ENCODE measurements at places on chromosomes 16 and 17.
A peak's percentile ranks its signal among the peaks of the same experiment; 100 is the strongest.

DNA sequence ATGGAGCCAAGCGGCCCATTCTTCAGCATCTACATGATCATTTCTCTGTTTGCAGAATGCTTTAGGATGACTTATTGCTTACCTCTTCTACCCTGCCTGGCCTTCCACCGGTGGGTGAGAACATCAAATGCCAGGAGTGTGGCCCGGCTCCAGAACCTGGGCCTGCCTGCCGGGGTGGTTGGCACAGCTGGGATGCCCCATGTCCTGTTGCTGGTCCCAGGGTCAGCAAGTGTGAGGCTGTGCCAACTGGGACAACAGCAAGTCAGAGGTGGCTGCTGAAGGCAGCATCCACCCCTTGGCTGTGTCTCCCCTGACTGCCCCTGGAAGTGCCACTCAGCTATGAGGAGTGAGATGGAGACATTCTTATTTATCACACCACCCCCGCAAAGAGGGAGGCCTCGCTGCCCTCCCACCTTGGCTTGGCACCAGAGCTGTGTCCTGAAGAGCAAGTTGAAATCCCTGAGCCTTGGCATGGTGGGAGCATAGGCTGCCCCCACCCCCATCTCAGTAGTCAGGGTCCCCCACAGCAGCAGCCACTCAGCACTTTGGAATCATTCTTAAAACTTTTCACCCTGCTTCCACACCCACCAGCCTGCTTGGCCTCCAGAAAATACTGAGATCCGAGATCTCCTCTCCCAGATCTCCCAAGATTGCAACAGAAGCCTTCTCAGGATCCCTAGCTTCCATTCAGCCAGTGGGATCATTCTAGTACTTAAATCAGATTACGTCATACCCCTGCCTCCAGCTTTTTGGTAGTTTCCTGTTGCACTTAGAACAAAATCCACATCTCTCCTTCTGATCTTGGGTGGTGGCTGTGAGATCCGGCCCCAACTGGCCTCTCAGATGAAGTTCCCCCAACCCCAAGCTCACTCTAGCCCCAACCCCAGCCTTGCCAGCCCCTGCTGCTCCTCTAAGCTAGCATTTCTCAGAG is 127.5 kb downstream of the SOCS1 start:
- DNase-seq: no peak

DNA sequence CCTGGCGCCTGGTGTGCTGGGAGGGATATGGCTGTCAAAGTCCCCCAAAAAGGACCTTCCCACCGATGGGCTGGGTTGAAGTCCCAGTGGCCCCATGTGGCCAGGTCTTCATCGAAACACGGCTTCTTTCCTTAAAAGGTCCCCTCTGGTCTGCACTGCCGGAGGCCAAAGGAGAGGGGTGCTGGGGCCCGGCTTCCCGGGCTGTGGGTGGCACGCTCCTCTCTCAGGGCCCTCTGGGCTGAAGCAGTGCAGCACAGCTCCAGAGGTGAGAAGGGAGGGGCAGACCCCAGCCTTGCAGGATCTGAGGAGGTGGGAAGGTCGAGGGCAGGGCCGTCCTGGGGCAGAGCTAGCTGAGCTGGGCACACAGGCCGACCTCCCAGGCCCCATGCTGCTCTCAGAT is 6.7 kb downstream of the NPTX1 start:
- DNase-seq: no peak

- DNase-seq: no peak
These were observed 4.4 kb downstream of the PIGQ start for GRCh38 chr16:574021-574760.

DNA sequence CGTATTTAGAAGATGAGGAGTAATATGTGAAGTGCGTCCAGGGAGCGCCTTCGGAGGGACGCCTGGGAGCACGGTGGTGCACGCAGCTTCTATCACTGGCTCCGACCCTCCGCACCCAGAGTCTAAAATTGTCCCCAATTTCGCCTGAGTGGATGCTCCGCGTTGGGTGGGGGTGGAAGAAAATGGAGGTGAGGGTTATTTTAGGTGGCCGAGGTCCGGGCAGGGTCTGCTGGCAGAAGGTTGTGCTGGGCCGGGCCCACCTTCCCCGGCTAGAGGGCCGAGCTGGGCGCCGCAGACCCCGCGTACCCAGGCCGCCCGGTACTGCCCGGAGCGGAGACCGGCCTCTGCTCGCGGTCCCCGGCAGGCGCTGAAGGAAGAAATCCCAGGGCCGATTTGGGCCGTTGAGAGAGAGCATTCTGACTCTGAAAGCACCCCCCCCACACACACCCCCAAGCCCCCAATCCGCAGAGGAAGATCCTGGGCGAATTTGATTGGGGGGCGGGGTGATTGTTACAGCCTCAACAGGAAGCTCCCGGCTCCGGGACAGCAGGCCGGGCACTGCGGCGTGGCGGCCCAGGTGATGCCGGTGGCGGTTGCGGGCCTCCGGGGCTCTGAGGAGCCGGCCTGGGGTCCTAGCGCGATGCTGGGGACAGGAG is 3.0 kb downstream of the BAHCC1 start:
- DNase-seq: peak; percentile 46

DNA sequence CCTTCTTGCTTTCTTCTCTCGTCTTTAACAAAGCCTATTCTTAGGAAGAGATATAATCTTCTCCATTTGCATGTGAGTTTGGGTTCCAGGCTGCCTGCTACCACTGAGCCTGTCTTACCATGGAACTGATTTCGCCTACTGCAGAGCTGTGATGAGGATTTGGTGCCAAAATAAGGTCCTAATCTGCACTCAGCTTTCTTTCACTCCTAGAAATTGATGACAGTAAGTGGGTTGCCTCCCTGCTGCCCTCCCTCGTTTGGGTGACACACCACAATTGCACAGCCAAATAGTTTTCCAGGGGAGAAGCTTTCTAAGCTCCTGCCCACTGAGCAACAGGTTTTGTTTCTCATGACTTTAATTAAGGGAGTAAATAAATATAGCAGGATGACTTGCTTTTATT is 25.1 kb upstream of the ASIC2 start:
- DNase-seq: no peak

GRCh38 chr16:48574140-48574539 is 35.8 kb downstream of the N4BP1 start:
- DNase-seq: no peak

DNA sequence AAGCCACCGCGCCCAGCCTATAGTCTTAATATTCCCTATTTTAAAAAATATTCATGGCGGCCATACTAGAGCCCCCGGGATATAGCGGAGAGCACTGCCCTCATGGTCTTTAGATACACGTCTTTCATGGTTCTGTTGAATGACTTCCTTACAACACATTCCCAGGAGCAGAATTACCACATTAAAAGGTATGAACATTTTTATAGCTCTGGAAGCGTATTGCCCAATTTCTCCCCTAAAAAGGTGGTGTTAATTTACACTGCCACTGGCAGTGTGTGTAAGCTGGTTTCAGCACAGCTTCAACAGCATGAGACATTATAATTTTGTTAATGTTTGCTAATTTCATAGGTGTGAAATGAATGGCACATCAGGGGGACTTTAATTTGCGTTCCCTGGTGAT is 19.0 kb downstream of the C17orf100 start:
- DNase-seq: no peak

DNA sequence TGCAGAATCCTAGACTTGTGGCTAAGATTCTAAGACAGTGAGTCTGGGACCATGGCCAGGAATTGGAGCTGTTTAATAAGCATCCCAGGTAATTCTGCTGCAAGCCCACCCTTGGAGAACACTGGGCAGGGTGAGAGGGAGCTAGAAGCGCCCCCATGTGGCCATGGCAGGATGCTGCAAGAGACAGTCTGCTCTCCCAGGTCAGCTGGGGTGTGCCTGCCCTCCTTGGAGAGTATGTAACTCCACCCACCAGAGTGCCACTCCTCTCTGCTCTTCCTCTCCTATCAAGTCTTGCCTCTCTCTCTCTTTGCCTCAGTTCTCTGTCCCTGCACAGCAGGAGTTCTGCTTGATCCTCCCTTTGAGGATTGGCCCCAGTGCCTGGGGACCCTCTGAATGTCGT is 14.9 kb downstream of the RCVRN start:
- DNase-seq: no peak

- DNase-seq: no peak
These were observed 2.1 kb downstream of the ITGB4 start for GRCh38 chr17:75723171-75723930.

DNA sequence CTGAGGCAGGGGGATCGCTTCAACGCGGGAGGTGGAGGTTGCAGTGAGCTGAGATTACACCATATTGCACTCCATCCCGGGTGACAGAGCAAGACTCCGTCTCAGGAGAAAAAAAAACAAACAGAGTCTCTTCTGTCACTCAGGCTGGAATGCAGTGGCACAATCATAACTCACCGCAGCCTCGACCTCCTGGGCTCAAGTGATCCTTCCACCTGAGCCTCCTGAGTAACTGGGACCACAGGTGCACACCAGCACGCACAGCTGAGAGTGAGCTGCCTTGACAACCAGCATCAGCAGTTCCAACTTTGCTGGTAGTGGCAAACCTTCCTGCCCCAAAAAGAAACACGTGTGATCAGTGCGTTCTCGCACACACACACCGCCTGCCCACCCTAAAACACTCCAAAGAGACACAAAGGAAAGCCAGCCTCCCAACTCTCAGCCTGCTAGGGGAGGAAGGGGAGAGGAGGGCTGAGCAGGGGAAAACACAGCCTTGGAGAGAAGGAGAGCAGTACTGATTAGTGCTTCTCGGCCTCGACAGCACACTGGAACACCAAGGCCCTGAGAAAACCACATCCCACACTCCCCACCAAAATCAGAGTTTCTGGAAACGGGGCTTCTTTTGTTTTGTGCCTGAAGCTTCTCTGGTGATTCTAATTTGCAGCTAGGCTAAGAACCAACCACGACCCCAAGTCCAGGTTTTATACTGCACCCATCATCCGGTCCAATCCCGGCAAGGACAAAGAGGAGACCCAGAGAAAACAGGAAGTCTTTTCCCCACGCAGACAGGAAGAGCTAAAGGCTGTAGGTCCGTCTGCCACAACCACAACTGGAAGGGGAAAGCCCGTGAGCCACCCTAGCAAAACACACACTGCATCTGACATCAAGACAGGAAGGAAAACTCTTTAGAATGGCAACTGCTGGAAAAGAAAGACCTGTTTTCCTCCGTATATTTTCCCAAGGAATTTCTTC is 28.8 kb downstream of the ZCCHC14 start:
- DNase-seq: no peak

Data from substantia nigra (tissue), 51 donors.